ENCODE measurements at places on chromosomes 2 and 18.

- peak; percentile 82 for DNase-seq
Measured at GRCh38 chr2:80126596-80127189, 177.9 kb downstream of the LRRTM1 start.

- no peak for DNase-seq
Measured at GRCh38 chr2:39434233-39434897, 2.7 kb downstream of the MAP4K3 start.

DNA sequence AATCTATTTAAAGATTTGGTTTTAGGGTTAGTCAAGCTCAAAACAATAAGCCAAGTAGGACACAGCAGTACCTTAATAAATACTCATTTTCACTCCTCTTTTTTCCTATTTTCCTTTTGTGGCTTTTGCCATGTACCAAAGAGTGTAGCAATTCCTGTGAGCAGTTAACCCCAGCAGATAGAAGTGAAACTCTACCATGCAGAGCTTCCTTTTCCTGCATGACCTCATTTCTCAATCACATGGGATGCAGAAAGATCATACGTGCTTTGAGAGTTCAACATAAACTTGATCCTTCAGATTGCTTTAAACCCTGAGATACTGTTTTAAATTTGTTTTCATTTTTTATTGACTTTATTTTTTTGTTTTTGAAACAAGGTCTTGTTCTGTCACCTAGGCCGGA, 99.1 kb upstream of the ARHGAP15 start:
- no peak for DNase-seq

DNA sequence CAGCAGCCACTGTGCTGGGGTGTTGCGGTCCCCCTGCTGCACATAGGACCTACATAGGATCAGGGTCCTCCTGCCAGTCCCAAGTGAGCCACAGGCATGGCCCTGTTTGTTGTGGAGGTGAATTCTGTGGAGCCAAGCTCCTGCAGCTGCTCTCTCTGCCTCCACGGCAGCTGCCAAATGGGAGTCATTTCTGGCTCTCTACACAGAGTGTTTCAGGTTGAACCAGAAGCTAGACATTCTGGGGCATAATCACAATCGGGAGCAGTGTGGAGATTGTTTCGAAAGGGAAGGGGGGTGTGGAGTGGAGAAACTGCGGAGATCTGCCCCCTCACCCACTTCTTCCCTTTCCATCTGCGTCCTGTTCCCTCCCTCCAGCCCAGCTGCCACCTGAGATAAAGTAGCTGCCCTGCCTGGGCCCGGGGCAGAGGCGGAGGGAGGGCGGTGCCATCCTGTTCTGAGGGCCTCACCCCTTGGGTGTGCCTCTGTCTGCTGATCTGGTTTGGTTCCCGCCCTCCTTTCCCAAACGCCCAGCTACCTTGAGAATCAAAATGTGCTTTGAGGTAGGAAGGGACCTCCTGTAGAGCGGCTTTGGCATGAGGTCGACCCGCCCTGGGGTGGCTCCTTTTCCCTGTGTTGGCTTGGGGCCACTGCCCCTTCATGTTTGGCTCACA, 139.4 kb downstream of the WDSUB1 start:
- no peak for DNase-seq

DNA sequence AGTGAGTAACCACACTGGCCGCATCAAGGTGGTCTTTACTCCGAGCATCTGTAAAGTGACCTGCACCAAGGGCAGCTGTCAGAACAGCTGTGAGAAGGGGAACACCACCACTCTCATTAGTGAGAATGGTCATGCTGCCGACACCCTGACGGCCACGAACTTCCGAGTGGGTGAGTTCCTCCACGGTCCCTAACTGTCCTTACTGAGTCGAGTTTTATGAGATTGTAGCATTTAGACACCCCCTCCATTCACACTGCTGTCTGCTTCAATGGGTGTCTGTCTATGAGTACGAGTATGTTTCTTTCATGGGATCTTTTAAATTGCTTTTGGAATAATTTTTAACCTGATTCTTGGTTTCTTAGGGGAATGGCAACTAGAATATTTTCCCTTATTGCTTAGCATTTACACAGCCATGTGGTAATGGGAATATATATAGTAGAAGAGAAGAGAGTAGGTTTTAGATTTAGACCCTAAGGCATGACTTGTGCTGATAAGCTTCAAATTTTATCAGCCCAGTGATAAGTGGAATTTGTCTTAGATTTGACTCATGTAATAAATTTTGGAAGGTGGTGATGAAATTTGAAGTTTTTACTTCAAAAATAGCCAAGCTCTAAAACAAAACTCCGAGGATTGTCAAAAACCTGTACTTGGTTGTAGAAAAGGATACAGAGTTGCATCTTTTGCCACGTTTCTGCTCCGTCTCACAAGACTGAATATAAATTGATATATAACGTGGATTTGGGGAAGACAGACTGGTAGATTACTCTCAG, 188.2 kb downstream of the LTBP1 start:
- no peak for DNase-seq

DNA sequence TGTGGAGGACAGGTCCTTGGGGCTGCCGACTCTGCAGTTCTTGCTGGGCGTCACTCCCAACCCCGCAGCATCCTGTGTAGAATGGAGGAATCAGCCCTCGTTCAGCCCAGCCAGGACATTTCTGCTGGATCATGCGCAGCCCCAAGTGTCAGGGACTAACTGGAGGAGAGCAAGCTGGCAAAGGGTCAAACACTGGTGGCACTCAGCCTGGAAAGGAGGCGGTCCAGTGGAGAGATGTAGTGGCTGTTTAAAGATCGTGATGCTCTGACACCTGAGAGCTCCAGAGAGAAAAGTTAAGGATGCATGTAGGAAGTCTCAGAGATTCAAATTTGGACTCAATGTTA, 63.6 kb upstream of the SH3RF3 start:
- DNase-seq: no peak
